Neural progenitor cell (in vitro differentiated cells): ENCODE measurements at places on chromosomes 6 and 20.
A peak's percentile ranks its signal among the peaks of the same experiment; 100 is the strongest.

- no peak for DNase-seq
These were observed 215.2 kb downstream of the TMEM242 start for GRCh38 chr6:157107915-157108651.

- DNase-seq: no peak
These were observed 179.2 kb downstream of the PREX1 start for GRCh38 chr20:48648482-48649051.

DNA sequence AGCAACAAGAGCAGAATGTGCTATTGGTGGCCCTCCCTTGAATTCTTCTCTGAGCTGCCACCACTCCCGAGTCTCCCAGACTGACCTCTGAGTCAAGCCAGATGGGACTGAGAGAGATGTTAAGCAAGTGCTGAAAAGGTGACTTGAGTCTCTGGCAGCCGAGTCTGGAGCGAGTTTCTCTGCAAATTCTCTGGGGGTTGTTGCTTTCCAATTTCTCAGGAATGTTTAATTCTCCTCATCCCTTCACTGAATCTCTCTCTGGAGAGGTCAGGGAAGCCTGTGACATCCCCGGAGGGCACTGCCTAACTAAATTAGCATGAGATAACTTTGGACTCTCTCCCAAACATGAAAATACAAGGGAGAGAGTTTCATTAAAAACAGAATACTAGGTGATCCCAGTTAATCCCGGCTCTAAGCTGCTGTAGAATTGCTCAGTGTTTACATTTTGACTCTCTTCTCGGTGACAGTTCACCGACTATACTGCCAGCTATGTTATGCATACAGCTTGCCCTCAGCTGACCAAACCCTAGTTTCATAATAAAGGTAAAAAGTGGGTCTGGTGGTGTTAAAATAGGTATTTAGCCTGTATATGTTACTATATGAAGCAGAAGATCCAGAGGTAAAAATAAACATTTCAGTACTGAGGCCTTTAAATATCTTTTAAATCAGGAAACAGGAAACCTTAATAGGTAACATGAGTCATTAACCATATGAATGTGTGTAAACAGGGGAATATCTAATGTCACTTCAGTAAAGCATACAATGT is 157.9 kb downstream of the FOXC1 start:
- DNase-seq: no peak

GRCh38 chr20:19275038-19275629 is 62.7 kb downstream of the SLC24A3 start:
- DNase-seq: no peak

- no peak for DNase-seq
These were observed 451.8 kb downstream of the CD83 start for GRCh38 chr6:14569394-14569793.

- no peak for DNase-seq
These were observed 423.4 kb upstream of the IMPG1 start for GRCh38 chr6:76495909-76496308.

DNA sequence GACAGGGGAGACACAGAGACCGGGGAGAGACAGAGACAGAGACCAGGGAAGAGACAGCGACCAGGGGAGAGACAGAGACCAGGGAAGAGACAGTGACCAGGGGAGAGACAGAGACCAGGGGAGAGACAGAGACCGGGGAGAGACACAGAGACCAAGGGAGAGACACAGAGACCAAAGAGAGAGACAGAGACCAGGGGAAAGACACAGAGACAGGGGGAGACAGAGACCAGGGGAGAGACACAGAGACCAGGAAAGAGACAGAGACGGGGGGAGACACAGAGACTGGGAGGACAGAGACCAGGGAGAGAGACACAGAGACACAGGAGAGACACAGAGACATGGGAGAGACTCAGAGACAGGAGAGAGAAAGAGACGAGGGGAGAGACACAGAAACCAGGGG is 43.9 kb downstream of the YTHDF1 start:
- no peak for DNase-seq

GRCh38 chr20:14142171-14142570 is 146.9 kb downstream of the MACROD2 start:
- peak; percentile 85 for DNase-seq

- peak; percentile 47 for DNase-seq
These were observed 26.7 kb downstream of the DIDO1 start for GRCh38 chr20:62899633-62900051.

- no peak for DNase-seq
These were observed 11.9 kb downstream of the CUL9 start for GRCh38 chr6:43193929-43194328.

GRCh38 chr20:58188527-58188926 is 39.9 kb downstream of the ANKRD60 start:
- peak; percentile 57 for DNase-seq

- DNase-seq: no peak
These were observed 80.6 kb downstream of the PHF3 start for GRCh38 chr6:63716169-63716568.

GRCh38 chr20:1206366-1207148 is 3.3 kb downstream of the C20orf202 start:
- no peak for DNase-seq

DNA sequence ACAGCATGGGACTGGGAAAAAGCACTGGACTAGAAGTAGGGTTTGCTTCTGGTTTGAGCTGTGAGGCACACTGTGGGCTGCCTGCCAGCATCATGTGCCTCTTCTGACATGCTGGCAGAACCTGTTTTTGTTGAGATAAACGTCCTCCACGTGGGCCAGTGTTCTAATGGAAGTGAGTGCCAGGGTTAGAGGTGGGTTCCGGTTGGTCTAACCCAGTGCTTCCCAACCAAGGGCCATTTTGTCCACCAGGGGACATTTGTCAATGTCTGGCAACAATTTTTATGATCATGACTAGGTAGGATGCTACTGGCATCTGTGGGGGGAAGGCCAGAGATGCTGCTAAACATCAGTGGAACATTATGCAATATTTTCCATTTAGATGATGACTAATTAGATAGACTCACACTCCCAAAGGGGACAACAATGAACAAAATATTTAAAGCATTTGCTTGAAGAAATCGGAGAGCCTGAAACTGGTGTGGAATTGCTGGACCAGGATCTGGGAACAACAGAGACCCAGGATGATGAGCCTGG is 7.8 kb upstream of the APMAP start:
- no peak for DNase-seq

GRCh38 chr6:144574796-144575195 is 289.7 kb downstream of the UTRN start:
- DNase-seq: no peak

- no peak for DNase-seq
These were observed 19.7 kb downstream of the RBM38 start for GRCh38 chr20:57410924-57411323.

DNA sequence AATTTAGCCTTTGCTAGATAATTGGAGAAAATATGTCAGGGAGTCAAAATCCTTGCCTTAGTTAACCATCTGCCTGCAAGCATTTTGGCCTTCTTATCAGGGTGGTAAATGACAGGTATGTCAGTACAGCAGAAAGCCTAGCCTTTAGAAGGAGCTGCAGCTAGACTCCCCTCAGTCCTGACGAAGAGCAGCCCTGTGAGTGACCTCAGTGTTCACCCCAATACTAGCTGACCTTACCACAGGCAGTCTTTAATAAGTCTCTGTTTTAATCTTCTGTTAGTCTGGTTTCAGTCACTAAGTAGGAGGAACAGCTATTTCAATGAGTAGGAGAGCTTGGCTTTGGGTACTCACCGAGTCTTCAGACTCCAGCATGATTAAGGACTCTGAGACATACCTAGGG is 340.0 kb upstream of the FLRT3 start:
- DNase-seq: no peak

- no peak for DNase-seq
These were observed 25.8 kb downstream of the SLC2A12 start for GRCh38 chr6:134026597-134026996.

- no peak for DNase-seq
These were observed 58.8 kb upstream of the MAP7 start for GRCh38 chr6:136608991-136609390.

DNA sequence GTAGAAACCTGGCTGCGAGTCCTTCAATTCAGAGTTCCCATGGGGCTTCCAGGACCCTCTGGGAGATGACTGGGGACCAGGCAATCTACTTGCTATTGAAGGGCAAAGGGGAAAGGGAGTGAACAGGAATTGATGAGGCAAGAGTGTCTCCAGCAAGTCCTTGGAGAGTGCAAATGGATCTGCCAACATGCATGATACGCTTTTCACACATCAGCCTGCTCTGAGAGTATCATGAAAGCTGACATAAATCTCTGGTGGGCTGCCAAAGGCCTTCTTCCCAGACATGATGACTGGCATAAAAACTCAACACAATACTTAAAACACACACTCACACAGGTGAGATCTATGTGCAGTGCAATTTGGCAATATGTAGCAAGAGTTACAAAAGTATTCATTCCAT is 759.1 kb downstream of the PTPRT start:
- DNase-seq: no peak

- no peak for DNase-seq
These were observed 59.8 kb downstream of the SOX4 start for GRCh38 chr6:21653323-21653722.

- no peak for DNase-seq
These were observed 32.0 kb upstream of the CST7 start for GRCh38 chr20:24917056-24917455.

GRCh38 chr6:154868143-154868594 is 126.9 kb upstream of the TIAM2 start:
- peak; percentile 78 for DNase-seq

DNA sequence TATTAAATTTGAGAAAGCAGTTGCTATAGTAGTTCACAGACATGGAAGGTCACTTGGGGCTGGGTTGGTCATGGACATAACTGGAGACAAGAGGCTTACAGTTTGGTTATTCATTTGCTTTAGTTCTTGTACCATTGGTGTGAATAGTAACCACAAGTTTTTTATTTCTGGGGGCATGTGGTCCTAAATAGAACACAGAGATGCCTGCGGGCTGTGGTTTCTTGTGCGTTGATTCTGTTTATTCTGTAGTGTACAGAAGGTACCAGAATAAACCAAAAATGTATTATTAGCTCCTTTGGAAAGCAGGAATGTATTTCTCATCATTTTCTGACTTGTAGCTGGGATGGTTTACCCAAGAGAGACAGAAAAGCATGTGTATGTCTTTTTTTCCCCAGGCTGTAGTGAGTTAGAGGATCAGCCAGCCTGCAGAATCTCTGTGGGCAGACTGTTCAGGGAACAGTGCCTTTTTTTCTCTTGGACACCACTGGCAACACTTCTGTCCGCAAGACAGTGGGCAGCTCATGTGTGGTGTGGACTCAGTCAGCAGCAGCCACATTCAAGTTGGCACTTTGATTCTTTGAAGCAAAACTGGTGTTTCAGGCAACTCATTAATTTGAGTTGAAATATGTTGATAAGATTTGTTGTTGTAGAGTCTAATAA is 122.1 kb downstream of the LRRC1 start:
- no peak for DNase-seq

- no peak for DNase-seq
These were observed 91.0 kb upstream of the SSTR4 start for GRCh38 chr20:22944062-22944461.

- no peak for DNase-seq
These were observed 241.0 kb downstream of the DLL1 start for GRCh38 chr6:170049641-170050561.

GRCh38 chr6:154622618-154623336 is 110.4 kb upstream of the SCAF8 start:
- no peak for DNase-seq

DNA sequence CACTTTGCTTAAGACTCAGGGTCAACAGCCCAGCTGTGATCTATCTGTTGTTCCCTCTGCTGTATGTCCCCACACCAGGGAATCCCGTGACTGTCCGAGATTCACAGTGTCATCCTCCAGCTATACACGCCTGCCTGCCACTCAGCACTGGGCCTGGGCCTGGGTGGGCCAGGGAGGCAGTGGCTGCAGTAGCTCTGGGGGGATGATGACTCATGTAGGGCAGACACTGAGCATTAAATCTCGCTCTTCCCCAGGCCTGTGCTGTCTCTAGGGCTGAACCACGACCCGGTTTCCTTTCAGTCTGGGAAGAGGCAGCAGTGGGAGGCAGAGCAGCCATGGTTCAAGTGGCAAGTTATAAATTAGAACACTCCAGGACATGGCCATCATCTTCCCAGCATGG is 173.9 kb downstream of the LRFN2 start:
- DNase-seq: no peak

- DNase-seq: no peak
These were observed 43.2 kb upstream of the ADGRF5 start for GRCh38 chr6:46964716-46965519.

- DNase-seq: no peak
These were observed 20.2 kb downstream of the NTSR1 start for GRCh38 chr20:62728781-62729300.

DNA sequence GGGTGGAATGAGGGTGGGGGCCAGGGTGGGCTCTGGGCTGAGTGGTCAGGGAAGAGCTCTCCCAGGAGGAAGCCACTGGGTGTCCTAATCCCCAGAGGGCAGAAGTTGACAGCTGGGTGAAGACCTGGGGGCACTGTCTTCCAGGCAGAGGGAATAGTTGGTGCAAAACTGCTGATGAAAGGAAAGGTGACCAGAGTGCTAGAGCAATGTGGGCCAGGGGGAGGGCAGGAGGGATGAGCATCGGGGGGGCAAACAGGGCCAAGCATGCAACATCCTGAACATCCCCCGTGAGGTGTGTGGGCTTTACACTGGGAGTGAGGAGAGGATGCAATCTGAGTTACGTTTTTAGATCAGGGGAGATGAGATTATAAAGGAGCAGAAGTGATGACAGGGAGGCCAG is 97.8 kb downstream of the NOL4L start:
- DNase-seq: no peak

- DNase-seq: no peak
These were observed 2.9 kb upstream of the TAAR1 start for GRCh38 chr6:132661906-132662305.

GRCh38 chr6:150172929-150173328 is 30.1 kb downstream of the PPP1R14C start:
- no peak for DNase-seq

- DNase-seq: no peak
These were observed 69.9 kb downstream of the AFDN start for GRCh38 chr6:167896648-167897047.

DNA sequence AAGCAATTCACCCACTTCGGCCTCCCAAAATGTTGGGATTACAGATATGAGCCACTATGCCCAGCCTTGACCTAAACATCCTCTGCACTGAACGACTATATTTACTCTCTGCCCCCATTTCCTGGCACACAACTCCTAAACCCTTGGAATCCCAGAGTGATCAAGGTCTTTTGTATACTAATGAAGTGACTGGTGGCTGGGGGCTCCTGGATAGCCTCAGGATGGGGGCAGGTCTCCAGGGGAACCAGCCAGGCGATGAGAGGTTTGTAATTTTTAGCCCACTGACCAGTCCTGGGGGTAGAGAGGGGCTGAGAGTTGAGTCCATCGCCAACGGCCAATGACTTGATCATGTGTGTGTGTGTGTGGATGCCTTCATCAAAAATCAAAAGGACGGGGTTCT is 71.1 kb downstream of the FAM50B start:
- DNase-seq: no peak

GRCh38 chr20:52200870-52201269 is 9.3 kb upstream of the ZFP64 start:
- no peak for DNase-seq

GRCh38 chr6:93842178-93842577 is 422.8 kb upstream of the EPHA7 start:
- no peak for DNase-seq

- DNase-seq: peak; percentile 93
These were observed 78.5 kb downstream of the CBFA2T2 start for GRCh38 chr20:33568378-33568777.
